ENCODE measurements at places on chromosomes 6 and 20.

DNA sequence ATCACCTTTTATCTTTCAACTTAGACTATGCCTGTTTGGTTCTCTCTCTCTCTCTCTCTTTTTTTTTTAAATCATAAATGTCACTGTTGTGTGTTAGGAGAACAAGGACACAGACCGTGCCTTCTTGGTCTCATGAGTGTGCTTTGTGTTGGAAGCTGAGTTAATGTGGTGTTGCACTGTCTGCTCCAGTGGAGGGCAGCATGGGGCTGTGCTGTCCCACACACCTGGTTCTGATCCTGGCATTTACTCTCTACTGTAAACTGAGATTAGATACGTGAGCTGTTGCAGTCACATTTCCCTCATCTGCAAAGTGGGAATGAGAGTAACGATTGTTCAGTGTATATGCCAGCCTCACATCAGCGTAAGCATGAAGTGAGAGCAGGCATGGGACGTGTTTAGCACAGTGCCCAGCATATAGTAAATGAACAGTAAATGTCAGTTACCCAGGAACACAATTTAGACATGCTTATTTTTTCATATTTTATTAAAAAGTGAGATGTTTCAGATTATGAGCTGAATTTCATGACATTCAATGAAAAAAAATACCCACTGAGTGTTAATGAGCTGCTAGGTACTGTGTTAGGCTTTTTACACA, 161.1 kb downstream of the FARS2 start:
- DNase-seq: peak; percentile 2

DNA sequence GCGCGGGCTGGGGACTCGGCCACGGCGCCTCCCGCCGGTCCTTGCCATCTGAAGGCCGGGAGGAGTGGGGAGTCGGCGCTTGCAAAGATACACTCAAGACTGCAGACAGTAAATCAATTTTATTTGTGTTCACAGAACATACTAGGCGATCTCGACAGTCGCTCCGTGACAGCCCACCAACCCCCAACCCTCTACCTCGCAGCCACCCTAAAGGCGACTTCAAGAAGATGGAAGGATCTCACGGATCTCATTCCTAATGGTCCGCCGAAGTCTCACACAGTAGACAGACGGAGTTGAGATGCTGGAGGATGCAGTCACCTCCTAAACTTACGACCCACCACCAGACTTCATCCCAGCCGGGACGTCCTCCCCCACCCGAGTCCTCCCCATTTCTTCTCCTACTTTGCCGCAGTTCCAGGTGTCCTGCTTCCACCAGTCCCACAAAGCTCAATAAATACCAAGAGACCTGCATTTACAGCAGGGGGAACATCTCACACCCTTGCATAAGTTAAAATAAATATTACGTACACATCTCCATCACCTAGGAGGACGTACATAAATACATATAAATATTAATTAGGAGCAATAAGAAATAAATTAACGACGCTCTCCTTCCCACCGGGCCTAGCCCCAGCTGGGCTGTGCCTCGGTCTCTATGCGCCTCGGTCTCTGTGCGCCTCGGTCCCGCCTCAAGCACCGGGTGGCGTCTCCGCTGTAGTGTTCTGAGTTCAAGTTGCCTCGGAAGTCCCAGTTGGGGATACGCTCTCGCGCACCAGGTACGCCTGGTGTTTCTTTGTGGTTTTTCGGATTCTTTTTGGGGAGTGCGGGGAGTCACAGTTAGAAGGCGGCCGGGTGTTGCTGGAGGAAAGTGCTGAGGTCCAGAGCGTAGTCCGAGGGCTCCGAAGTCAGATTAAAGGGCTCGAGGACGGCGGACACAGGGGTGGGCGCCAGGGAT, 889 bp upstream of the FLOT1 start:
- DNase-seq: peak; percentile 47

GRCh38 chr6:145349950-145350510, 385.3 kb downstream of the EPM2A start:
- no peak for DNase-seq

DNA sequence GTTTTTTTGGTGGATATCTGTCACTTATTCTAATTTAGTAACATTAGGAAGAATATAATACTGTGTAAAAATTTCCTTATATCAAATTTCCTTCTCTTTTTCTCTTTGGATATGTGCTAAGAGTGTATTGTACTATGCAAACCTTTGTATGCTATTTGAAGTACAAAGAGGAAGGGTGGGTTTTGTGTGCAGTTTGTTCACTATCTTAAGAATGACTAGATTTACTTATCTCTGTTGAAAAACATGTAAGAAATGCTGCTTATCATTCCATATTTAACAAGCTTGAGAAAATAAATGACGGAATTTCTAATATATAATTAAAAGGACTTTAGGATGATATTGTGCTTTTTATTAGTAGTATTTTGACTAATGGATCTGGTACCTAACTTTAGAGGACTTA, 13.1 kb downstream of the CD2AP start:
- DNase-seq: no peak

GRCh38 chr6:119105282-119105681, 26.8 kb upstream of the FAM184A start:
- no peak for DNase-seq

- no peak for DNase-seq
Measured at GRCh38 chr6:168985705-168986104, 267.9 kb downstream of the THBS2 start.

- DNase-seq: no peak
Measured at GRCh38 chr20:37172836-37173235, 6.3 kb upstream of the RPN2 start.

GRCh38 chr20:44736170-44737021, 9.3 kb upstream of the KCNK15 start:
- peak; percentile 20 for DNase-seq

Data from activated naive CD8-positive, alpha-beta T cell treated with anti-CD3 and anti-CD28 coated beads for 36 hours (primary cell).